Fibroblast of the aortic adventitia (primary cell): ENCODE measurements at places on chromosomes 3 and 15. TPM values are rescaled to one million over a fixed set of nuclear protein-coding genes. Genes with fewer than 3 reads are reported as not detected.
A peak's percentile ranks its signal among the peaks of the same experiment; 100 is the strongest.

Gene C15orf62
- total RNA-seq: 0.18 and 0.57 TPM in 2 replicates

- DNase-seq: peak; percentile 95
Measured at GRCh38 chr3:149273096-149273751, 51.6 kb upstream of the CP start.

GRCh38 chr15:72534523-72534922 lies 60.4 kb downstream of the ARIH1 start:
- DNase-seq: no peak

GRCh38 chr15:80267658-80268057 lies 15.6 kb upstream of the CTXND1 start:
- no peak for DNase-seq

GRCh38 chr3:52892625-52893311 lies 4.6 kb downstream of the STIMATE start:
- DNase-seq: peak; percentile 46

DNA sequence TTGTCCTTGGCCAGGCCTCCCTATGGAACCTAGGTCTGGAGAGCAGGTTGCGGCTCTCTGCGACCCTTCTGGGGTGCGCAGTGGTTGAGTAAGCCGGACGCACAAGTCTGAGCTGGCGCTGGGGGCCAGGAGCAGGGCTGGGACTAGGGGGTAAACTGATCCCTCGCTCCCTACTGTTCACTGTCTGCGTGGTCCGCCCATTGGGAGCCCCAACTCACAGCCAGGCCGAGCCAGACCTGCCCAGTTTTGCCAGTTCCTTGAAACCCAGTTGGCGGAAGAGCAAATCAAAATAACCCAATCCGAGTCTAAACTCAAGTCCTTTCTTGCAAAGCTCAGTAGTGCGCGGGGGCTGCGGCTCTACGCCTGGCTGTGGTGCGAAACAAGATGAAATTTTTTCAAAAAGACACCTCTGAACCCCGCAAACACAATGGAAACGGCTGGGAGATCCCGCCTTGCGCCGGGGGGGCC lies 17.5 kb downstream of the RGMA start:
- peak; percentile 47 for DNase-seq

- no peak for DNase-seq
Measured at GRCh38 chr3:194247350-194247740, 103.8 kb downstream of the CPN2 start.

DNA sequence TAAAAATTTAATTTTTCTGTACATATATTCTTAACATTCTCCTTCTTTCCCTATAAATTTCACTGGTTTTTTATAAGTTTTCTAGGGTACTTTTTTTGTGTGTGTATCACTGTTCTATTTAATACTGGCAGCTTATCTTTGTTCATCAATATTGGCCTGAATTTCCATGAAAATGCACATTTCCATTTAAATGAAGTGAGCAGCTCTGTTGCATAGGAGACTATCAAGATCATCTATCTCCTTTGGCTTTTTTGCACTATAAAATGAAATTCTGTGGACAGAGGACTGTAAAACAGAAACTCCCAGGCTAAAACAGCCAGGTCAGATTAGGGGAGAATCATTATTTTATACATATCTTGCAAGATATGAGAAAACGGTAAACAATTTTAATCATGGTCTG lies 277.0 kb upstream of the ARL6 start:
- no peak for DNase-seq

DNA sequence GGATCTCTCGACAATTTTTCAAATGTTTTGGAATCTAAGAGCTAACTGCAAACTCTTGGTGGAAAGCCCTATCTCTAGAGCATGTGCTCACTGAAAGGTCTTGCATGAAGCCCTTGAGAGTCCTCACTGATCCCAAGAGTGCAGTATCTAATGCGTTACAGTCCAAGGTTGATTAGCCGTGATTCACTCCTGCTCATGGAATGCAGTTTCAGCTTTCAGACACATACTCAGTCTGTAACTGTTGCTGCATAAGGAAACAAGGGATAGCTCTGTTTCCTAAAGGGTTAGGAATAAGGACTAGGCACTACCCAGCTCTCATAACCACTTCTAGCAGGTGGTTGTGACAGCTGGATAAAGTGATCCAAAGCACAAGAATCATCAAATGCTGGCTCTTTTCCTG lies 687.4 kb upstream of the CFAP20DC start:
- peak; percentile 8 for DNase-seq

- no peak for DNase-seq
Measured at GRCh38 chr15:20358779-20359414, 182.7 kb downstream of the GOLGA6L6 start.
